Thymus (tissue), 14 donors: ENCODE measurements at places on chromosomes 2 and 18.

DNA sequence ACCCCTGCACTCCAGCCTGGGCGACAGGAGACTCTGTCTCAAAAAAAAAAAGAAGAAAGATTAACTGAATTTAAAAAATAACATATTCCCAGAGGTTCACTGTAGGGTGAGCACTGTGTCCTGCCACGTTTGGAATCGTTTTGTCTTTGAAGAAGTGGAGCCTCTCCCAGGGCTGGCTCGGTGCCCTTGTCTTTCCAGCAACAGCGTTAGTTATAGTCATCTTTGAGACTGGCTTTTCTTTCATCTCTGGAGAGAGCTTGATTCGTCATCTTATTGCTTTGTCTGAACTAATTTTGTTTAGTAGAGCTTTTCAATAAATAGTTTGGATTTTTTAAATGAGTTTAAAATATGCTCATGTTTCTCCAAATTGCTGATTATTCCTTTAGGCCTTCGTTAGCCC lies 50.5 kb downstream of the IMPA2 start:
- DNase-seq = no peak

- DNase-seq = no peak
These were observed 103.7 kb downstream of the RBMS1 start for GRCh38 chr2:160389875-160390274.

DNA sequence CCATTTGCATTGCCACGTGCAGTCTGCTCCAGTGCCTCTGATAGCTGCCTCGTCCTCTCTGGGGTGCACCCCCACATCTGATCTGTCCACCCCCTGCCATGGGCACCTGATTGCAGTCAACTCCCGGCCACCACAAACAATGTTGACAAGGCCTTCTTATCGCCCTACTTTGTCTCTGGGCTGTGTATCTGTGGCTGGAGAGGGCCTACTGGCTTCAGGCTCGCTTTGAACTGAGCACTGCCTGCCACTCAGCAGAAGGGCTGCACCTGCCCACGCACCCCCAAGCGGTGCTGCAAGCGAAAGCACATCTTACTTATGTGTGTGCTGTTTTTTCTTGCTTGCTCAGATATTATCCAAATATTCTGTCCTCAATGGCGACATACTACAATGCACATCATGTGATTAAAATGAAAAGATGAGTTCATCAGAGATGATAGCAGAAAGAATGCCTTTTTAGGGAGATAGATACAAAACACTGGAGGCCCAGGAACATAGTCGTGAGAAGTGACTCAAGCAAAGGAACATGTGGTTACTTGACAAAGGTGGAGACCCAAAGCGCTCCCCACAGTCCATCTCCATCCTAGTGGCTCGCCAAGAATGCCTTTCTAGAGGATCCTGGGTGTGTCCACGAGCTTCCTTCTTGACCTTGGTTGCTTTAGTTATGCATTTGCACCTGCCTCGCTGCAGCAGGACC lies 28.8 kb downstream of the FBLN7 start:
- no peak for DNase-seq

DNA sequence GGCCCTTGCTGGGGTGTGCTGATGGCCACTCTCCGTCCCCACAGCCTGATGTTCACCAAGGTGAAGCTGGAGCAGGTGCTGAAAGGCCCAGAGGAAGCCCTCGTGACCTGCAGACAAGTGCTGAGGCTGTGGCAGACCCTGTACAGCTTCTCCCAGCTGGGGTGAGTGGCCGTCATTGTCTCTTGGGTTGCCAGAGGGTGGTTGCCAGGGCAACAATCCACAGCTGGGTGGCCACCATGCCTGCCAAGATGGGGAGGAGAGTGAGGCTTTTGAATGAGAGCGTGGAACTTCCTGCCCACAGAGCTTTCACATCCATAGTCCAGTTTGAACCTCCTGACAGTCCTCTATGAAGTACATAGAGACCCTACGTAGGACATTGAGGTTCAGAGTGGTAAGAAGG lies 108.8 kb downstream of the STPG4 start:
- no peak for DNase-seq

- DNase-seq = no peak
These were observed 52.1 kb downstream of the ACTR2 start for GRCh38 chr2:65279756-65280155.

DNA sequence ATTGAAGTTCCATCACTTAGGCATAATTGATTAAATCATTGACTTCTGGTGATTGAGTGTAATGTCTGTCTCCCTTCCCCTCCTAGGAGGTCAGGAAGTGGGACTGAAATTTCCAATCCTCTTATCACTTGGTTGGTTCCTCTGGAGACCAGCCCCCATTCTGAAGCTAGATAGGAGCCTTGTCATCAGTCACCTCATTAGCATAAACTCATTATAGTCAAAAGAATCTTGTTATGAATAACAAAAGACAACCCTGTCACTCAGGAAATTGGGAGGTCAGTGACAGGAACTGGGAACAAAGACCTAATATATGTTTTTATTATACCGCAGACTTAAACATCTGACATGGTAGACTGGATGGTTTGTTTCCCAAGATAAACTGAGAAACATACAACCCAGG lies 60.7 kb upstream of the GAREM2 start:
- DNase-seq = no peak

DNA sequence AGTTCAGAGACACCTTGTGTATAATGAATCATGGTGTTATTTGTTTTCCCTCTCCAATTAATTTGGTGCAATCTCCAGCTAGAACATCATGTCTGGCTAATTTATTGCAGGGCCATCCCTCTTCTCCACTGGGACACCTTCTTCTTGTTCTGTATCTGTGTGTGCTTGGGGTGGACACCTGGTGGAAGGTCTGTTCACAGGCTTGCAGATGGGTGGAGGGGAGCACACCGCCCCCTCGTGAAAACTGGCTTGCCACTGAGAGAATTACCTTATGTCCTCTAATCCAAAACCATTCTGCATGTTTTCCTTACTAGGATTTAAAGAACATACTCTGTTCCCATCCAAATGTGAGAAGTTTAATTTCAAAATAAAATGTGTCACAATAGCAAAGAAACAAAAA lies 1160.4 kb upstream of the ZEB2 start:
- no peak for DNase-seq

DNA sequence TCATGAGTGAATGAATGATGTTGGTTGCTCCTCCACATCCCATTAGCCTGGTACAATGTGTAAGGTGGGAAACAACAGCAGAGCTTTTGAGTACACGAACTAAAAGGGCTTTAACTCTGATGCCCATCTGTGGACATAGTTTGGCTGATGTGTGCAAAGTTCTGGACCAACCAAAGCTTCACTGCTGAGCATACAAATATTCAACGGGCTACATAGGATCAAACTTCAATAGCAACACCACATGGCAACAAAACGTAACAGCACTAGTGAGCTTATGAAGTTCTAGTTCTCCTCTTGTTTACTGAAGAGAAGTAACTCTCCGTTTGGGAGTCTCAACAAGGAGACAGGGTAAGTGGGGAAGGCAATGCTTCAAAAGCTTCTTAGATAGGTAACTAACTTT lies 20.4 kb downstream of the STAM2 start:
- no peak for DNase-seq

GRCh38 chr2:85410584-85411404 lies 628 bp upstream of the CAPG start:
- no peak for DNase-seq

DNA sequence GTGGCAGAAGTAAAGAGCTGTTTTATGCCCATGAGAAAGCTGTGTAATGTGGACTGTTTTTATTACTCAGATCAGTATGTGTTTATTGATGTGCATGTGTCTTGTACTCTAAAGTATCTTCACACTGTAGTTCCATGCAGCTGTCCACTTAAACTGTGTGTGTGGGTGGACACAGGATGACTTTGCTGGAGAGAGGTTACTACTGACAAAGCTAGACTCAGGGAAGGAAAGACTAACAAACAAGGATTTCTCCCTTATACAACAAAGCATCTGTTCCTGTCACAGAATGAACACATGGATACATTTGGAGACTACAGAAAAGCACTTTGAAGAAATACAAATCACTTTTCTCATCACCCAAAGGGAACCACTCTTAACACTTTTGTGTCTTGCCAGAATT lies 10.0 kb downstream of the FHOD3 start:
- DNase-seq = no peak

GRCh38 chr18:48085781-48086487 lies 155.5 kb upstream of the SMAD2 start:
- no peak for DNase-seq

DNA sequence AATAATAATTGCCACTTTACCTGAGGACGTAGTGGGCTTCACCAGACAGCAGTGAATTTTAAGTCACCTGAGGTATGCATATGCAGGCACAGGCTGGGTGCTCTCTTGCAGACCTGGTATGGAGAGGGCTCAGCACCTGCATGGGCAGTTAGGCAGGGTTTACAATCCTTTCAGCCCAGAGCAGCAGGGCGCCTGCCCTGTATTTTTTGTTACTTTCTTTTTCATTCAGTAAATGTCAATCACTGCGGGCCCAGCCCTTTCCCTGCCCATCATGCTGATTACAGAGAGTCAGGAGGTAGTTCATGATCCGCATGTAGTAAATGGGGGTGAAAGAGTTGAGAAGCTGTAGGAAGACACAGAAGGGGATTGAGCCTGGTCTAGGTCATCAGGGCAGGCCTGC lies 147.0 kb upstream of the ALPP start:
- DNase-seq = no peak

GRCh38 chr2:192247456-192247855 lies 52.7 kb upstream of the TMEFF2 start:
- no peak for DNase-seq

DNA sequence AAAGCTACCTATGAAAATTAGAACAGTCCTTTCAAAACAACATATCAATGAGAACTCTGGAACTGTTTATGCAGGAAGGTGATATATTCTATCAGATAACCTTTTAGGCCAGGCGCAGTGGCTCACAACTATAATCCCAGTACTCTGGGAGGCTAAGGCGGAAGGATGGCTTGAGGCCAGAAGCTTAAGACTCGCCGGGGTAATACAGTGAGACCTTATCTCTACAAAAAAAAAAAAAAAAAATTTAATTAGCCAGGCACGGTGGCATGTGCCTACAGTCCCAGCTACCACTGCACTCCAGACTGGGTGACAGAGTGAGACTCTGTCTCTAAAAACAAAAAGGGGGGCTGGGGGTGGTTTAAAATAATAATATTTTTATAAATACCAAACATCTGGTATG lies 77.9 kb downstream of the OSBPL1A start:
- DNase-seq = no peak

DNA sequence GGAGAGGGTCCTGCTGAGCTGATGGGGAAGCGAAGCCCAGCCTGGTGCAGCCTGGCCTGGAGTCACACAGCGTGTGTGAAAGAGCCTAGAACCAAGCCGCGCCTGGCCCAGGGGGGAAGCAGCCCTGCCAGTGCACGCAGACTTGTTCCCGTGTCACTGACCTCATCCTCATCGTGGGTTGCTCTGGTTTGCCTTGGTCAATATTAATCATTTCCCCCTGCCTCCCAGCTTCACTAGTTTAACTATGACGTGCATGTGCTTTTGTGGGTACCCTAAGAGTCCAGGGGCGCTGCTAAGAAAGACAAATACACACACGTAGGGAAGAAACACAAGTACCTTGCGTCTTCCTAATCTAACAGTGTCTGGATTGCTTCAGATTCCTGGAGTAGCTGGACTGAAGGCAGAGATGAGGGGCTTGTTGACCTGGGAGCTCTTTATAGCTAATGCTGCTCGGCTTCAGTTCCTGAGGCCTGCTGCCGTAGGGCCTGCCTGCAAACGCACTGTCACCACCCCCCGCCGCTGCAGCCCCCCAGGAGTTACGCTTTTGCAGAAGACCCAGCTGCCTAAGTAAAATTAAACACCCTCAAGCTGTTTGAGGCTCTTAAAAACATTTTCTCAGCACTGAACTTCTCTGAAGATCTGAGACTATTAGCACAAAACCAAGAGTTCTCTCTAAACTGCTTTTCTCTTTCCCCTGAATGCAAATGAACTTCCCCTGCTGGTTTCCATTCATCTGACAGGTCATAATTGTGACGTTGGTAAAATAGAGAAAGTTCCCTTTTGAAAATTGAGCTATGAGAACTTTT lies 159.2 kb downstream of the FAM210A start:
- no peak for DNase-seq

- no peak for DNase-seq
These were observed 414.8 kb downstream of the HRH4 start for GRCh38 chr18:24875286-24875685.

GRCh38 chr18:47604021-47604420 lies 326.4 kb downstream of the SMAD2 start:
- DNase-seq = no peak

DNA sequence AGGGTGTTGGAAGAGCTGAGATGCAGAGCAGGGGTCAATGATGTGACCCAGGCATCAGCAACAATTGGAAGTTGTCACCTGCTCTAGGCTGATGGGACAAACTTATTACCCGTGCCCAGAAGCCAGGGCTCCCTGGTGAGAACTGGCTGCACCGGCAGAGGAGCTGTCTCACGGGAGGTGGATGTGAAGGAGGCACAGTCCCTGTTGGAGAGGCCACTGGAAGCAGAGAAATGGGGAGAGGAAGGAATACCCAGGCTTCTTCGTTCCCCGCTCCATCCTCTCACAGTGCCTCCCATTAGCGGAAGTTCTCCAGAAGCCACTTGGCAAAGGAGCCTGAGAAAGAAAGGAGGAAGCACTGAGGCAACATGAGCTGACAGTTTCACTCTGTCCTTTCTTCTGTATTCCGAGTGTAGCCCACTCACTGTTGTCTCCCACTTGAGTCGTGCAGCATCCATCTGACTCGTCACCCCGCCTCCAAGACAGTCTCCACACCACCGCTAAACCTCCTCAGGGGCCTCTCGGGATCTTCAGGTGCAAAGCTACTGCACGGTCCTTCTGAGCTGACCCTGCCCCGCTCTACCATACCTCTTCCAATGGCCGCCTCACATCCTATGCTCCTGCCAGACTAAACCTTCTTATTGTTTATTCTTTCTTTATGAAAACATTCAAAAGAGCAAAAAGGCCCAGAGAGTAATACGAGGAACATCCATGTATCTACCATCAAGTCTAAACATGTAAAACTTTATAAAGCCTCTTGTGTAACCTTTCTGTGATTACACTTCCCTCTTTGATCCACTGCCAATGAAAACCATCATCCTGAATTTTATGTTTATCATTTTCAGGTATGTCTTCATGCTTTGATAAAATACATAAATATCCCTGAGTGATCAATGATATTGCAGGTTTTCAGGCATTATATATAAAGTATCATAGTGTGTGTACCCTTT lies 19.1 kb upstream of the AFTPH start:
- no peak for DNase-seq

DNA sequence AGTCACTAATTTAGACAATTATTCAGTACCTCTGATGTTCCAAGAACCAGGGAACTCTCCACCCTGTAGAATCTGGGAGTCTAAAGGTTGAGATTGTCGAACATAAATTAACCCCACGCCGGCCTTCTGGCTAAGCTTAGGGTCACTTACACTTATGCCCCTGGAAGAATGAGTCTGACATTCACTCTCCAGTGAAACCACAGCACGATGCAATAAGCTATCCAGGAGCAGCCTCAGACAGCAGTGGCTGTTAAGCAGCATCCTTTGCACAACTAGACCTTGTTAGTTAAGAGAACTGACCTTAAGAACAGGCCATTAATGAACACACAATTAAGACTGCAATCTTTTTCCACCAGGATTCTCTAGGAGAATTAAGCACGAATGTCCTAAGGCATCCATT lies 25.0 kb downstream of the SH3YL1 start:
- no peak for DNase-seq
